ENCODE measurements at places on chromosomes 5 and 9.

- no peak for DNase-seq
Measured at GRCh38 chr9:129175515-129175824, 2.6 kb downstream of the IER5L start.

- DNase-seq, result no peak
Measured at GRCh38 chr5:172771439-172772111, 580 bp upstream of the DUSP1 start.

- no peak for DNase-seq
Measured at GRCh38 chr9:138071731-138072130, 194.1 kb downstream of the CACNA1B start.

- DNase-seq, result peak; percentile 62
Measured at GRCh38 chr9:17810728-17811571, 232.1 kb downstream of the SH3GL2 start.

- DNase-seq, result peak; percentile 61
Measured at GRCh38 chr9:113558632-113559502, 95.3 kb downstream of the RGS3 start.

DNA sequence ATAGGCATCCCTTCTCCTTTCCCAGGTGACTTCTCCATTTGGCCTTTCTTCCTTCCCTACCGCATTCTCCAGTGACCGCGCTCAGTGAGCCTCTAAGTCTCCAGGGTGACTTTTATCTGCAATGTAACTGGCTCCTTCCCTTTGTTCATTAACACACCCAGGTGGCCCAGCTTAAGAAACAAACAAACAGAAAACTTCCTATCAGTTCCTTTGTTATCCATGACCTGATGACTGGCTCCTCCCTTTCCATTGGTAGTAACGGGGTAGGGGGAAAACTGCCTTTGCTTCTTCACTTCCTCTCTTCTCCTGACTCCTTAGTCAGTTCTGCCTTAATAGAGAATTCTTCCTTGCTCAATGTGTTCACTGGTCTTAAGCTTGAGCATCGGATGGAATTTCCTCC is 7.0 kb upstream of the SH3GL2 start:
- DNase-seq, result no peak

DNA sequence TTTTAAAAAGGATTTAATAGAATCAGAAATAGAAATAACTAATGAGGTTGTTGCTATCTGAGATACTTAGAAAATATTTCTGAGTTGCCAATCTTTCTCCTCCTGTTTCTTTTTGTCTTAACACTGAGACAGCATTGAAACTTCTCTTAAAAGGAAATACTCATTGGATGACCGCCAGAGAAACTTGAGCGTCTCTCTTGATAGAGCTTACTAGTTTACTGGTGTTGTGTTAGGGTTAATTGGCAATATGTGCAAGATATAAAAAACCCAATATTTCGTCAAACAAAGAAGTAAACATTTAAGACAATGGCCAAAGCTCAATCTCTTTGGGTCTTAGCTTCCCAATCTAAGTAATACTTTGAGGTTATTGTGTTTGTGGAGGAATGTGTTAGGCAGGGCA is 176.4 kb upstream of the CHD1 start:
- DNase-seq, result peak; percentile 20
